Cerebellar cortex (tissue), 1 donor: ENCODE measurements at places on chromosomes 3 and 15.

DNA sequence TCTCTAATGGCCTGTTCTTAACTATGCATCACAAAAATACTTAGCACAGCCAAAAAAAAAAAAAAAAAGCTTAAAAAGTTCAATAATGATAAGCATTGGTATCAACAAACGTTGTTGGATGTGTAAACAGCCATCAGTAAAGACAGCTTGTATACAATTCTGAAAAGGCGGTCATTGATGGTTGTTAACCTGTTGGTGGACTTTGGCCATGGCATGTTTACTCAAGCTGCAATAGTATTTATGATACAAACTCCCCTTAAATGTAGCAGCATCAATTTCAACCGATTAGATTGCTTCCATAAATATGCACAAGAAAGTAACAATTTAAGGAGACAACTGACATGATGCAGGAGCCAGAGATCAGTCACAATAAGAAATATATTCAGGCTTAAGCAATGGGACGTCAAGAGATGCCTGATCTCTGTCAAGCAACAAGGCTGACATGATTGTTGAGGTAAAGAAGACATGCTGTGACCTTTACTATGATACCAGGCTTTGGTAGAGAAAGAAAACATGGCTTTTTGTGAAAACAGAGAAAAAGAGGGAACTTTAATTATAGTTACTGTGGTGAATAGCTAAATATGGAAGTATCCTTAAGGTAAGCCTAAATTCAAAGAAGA, 14.2 kb upstream of the SLC7A14 start:
- no peak for DNase-seq

DNA sequence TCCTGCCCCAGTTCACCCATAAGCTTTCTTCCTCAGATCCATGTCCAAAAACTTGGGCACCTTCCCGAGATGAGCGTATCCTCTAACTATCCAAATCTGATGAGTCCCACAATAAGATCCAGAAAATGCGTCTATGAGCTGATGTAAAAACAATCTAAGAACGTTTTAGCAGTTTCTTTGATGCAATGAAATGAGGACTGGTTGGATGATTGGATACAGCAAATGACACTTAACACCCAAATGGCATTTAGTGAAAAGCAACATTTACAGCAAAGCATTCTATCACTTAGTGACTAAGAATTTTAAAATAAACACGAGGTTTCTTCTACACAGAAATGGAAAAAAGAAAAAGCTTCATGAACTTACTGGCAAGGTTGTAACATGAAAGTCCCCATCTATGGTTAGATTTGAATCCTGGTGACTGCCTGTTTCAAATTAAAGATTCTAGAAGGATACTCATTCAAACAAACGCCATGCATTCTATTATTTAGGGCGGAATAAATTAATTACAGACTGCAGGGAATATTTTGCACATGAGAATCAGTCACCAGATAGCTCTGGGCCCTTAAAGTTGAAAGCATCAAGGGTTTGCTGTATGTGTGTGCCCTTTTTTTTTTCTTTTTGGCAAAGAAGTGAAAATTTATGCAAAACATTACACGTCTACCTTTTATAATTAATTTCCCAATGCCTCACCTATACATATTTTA, 598.6 kb downstream of the FOXP1 start:
- DNase-seq, result no peak

DNA sequence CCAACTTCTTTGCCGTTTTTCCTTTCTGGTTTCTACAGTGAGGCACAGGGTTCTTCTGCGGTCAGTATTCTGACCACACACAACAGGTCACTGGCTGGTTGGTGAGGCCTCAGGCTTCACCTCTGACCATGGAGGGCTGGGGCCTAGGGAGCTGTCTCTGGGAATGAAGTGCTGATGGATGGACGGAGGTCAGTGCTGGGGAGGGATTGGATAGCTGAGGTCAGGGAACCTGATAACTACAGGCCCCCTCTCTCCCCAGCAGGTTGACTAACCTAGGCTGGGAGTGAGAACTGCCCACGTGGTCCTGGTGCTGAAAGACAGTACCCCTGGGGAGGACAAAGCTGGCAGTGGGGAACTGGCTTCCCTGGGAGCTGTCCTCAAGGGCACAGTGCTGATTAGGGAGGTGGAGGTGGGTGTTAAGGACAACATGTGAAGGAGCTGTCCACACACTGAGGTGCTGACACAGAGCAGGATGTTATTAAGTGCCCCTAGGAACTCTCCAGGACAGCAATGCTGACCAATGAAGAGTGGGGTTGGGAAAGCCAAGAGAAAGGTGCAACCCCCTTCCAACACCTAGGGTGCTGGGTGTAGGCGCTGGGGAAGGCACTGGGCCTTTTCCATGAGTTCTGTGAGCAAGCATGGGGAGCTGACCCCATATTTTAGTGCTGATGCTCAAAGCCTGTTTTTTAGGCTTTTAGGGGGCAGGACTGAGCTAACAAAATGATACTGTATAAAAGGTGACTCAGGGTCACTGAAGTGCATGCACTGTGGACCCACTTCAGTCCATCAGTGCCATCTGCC, 45.2 kb downstream of the ATP2B2 start:
- no peak for DNase-seq

- no peak for DNase-seq
These were observed 699 bp downstream of the MEGF11 start for GRCh38 chr15:66252685-66253417.

DNA sequence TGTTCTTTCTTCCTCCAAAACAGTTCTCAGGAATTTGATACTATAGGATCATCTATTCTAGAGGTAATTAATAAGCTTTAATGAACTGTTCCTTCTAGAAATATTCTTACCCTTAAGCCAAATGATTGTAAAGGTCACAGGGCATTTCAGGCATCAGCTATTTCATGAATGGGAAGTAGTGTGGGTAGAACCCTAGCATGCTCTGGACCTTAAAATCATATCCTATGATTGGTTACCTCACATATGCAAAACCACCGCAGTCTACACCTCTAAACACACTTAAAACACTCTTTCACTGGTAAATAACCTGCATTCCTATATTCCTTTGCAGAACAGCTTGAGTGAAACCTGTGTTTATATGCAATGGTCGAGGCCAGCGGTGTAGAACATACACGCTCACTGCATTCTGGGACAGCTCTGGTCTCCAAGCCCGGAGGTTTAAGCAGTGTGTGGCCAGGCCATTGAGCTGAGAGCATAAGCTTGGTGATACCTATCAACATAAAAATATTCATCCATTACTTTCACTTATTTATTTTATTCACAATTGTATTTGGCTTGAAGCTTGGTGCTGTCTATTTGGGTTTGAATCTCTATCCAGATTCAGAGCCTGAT, 87.7 kb upstream of the RASGRP1 start:
- DNase-seq, result no peak

GRCh38 chr3:178385280-178385952, 150.8 kb upstream of the KCNMB2 start:
- DNase-seq, result peak; percentile 83

DNA sequence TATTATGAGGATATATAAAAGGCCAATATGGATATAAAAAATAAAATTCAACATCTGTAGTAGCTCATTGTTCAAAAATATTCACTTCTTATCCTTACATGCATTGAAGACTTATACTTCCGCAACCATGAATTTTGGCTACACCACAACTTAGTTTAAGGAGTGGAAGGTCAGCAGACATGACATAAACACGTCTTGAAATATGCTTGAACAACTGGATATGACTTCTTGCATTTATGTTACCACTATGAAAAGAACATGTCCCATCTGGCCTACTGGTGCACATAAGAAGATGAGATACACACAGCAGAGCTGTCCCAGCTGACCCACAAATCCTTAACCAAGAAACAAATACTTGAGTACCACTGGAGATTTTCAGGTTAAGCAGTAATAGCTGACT, 52.1 kb downstream of the MYO9A start:
- no peak for DNase-seq
